GOT3 (cell line): ENCODE measurements at places on chromosomes 12 and 14.

DNA sequence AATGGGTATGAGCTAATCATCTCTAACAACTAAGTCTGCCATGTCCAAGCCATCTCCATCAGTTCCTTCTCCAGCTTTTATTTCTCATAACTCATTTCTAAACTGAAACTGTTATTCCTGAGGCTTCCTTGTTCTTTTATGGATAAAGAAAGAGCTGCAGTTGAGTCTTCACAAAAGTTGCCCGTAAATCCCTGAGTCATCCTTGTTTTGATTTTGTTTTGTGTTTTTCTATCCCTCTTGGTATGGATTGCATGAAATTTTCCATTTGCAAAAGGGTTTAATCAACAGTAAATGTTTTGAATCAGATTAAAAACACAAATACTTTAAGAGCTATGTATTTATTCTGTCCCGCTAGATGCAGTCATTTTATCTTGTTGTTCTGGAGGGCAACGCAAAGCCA is 290.6 kb downstream of the EGLN3 start:
- no peak for DNase-seq

- DNase-seq: no peak
Measured at GRCh38 chr12:95978774-95979173, 17.4 kb downstream of the HAL start.

DNA sequence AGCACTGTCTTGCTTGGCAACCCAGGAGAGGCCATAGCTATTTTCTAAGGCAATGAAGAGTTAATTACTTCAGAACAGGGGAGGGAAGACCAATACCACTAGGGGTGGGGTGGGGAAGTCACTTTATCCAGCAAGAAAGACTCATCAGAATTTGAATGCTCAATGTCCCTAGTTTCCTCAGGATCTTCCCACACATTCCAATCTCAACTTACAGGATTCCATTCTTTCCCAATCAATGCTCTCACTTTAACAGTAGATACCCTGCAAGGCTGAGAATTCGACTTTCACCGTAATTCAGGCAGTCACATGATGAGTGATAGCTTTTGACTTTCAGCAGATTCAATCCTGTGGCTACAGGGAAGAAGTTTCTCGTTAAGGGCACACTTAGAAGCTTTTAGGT is 526.6 kb upstream of the SEL1L start:
- no peak for DNase-seq

DNA sequence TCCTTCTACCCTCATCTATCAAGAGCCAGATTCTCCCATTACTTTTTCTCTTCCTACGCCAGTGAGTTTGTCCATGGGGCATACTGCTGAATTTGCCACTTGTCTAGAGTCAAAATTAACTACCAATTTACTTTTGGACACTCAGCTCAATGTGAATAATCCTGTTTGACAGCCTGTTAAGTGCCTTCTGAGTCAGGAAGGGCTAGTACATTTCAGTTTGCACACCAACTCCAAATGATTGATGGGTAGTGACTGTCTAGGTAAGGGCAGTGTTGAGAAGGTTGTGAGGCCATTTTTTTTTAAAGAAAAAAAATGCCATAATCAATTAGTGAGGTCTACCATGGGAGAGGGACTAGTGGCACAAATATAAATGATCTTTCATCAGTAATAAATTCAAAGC is 21.8 kb upstream of the TRIM9 start:
- DNase-seq: no peak

- DNase-seq: no peak
Measured at GRCh38 chr14:45091710-45092109, 7.8 kb downstream of the PRPF39 start.

DNA sequence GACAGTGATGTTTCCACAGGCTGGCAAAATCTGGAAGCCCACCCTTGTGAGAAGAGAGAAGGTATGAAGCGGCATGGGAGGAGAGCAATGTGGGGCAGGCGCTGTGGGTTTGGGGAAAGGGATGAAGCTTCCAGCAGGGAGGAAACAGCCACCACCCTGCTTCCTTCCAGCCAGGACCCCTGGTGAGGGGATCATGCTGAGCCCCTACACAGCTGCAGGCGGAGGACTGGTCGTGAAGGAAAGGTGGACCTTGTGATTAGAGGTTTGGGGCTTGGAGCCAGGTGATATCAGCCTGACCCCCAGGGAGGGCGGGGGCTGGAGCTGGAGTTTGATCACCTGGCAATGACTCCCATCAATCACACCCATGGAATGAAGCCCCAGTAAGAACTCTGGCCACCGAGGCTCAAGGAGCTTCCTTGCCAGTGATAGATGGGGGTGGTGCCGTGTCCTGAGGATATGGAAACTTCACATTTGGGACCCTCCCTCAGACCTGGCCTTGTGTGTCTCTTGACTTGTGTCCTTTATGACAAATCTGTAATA is 48.6 kb downstream of the RIMBP2 start:
- DNase-seq: no peak

DNA sequence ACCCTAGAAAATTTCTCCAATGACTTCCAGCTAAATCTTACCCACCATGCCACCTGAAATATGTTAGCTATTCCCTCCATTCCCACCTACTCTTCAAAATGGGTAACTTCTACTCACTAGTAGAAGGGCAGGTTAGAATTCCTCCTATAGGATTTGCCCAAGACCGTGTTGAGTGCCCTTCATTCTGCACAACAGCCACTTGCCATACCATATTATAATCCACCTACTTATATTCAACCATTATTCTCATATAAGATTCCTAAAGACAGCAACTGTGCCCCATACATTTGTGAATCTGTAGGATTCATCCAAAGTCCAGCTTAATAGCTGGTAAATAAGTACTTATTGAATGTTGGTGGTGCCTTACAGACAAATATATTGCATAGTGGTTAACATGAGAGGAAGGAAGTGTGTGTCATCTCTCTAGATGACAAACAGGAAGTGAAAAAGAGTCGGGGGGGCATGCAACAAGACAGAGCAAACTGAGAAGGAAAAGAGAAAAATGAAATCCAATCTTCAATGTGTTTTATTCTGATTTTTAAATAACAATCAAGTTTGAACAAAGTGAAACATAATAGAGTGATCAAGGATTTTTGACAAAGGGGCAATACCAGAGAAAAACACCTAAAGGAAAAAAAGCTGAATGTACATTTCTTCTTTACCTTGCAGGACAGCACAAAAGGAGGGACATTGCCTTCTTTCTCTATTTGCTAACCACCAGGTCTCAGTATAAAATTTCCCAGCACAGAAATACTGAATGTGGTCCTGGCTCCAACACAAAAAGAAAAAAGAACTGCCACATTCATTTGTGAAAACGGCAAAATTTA is 389.3 kb upstream of the USP15 start:
- DNase-seq: no peak

DNA sequence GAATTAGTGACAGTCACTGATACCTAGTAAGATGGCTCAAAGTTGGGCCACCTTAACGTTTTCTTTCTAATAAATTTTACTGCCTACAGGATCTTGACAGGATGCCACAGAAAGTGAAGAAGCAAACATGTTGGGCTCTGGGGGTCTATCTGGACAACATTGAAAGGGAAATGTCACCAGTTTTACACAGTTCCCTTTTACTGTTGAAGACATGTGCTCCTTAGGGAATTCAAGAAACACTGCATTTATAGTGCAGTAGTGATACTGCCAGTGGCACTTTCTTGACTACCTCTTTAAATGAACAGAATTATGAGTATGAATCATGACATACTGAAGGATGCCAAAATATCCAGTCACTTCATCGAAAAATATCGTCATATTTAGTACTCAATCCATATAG is 269.3 kb upstream of the SYT10 start:
- DNase-seq: no peak

DNA sequence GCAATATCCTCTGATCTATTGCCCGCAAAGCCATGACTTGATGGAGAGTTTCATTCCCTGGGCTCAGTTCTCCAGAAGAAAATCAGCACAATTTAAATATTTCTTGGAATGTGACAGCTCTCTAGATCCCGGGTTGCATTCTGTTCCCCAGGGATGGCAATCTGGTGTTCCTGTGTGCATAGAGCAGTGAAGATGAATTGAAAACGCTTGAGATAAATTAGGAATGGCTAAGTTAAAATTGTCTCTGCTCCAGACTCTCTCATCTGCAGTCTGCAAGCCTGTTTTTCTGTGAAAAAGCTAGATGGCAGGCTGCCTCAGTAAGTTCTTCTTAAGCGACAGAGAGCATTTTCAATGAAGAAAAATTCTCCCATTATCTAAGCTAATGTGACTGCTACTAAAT is 582.5 kb upstream of the MGAT4C start:
- no peak for DNase-seq

DNA sequence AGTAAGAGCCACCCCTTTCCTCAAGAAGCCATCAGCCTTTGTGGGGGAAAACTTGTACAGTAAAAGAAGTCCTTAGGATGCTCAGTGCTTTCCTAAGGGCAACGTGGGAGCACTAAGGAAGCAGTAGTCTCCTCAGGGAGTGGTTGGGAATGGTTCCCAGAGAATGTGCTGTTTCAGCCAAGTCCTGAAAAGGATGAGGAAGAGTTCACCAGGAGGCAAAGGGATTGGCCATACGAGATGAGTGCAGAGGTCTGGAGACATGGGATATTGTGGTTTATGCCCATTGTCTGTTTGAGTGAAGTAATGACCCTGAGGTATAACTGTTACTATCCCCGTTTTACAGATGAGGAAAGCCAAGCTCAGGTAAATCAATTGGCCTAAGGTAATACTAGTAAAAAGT is 86.0 kb upstream of the ATF1 start:
- DNase-seq: no peak

DNA sequence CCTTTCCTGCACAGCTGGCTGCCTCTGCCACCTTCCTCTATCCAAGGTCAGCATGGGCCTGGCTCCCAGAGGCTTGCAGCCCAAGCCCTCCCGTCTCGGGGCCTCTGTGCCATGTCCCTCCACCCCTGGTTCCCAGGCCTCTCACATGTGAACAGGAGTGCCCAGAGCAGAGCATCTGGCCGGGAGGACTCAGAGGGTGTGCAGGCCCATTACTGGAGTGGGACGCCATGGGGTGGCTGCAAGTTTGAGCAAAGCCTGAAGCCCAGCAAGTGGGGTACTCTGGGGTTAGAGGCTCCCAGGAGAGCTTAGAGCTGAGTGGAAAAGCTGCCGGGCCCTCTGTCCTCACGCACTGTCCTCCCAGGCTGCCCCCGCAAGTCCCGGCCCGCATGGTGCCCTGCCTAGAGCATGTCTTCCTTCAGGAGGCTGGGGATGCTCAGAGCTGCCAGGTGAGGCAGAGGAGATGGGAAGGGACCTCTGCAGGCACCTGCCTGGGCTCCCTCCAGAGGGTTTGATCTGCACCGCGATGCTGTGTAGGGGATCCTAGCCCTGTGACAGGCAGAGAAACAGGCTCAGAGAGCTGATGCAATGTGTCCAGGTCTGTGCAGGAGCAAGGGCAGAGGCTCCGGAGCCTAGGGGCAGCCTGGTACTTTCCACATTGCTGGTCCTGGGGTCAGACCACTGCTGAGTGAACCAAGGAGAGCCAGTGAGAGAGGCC is 39.8 kb downstream of the DIO3 start:
- no peak for DNase-seq

DNA sequence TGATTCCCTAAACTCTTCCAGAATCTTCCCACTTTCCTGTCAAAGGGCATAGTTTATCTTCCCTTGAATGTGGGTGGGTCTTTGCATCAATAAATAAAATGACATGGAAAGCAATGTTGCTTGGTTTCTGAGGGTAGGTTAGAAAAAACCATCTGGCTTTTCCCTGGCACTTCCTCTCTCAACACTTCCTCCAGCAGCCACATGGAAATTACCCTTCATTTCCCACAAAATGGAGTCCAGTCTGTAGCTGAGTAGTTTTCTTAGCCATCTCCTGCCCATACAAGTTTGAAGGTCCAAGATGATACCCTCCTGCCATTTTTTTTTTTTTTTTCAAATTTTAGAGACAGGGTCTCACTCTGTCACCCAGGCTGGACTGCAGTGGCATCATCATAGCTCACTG is 11.1 kb upstream of the NDUFA12 start:
- DNase-seq: no peak

GRCh38 chr14:36161776-36162175 is 14.7 kb downstream of the PTCSC3 start:
- DNase-seq: no peak
